Ovary (tissue), 10 donors: ENCODE measurements at places on chromosomes 2 and 18. TPM values are rescaled to one million over a fixed set of nuclear protein-coding genes. Genes with fewer than 3 reads are reported as not detected.
A peak's percentile ranks its signal among the peaks of the same experiment; 100 is the strongest.

MYCN gene
- 3.8 TPM for polyA plus RNA-seq

SEC11C gene
- polyA plus RNA-seq: 30.1 TPM

- no peak for DNase-seq
Measured at GRCh38 chr2:96247009-96247408, 18.8 kb downstream of the TMEM127 start.

DNA sequence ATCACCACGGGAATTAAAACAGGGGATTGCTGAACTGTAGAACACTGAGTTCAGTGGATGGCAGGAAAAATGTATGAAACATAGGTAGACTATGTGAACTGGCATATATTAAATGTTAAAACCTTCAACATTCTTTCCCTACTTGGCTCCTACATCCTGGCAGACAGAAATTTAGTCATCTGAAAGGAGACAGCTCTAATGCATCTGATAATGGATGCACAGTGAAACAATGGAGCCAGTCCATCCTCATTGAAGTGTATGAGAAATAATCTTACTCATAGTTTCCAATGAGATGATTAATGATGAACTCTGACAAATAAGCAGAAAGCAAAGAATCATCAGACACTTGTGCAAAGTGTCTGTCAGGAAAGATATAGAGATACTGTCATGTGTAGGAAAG, 1629.7 kb upstream of the TMEFF2 start:
- no peak for DNase-seq

- no peak for DNase-seq
Measured at GRCh38 chr2:185828326-185828725, 89.7 kb downstream of the FSIP2 start.

DNA sequence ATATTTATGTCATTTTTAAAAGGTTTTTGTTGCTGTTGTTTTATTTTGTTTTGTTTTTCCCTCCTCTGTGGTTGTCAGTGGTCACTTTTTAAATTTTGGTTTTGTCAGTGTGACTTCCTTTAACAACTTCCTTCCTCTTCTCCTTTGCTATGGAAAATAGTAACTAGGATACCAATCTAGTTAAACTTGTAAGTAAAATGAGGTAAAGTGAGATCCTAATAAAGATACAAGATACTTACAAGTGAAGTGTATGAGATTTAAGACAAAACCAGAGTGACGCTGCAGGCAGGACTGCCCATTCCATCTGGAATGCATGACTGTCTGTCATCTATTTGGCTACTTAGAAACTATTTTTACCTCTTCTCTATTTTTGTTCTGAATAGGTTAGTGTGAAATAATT, 30.6 kb upstream of the CREB1 start:
- no peak for DNase-seq

DNA sequence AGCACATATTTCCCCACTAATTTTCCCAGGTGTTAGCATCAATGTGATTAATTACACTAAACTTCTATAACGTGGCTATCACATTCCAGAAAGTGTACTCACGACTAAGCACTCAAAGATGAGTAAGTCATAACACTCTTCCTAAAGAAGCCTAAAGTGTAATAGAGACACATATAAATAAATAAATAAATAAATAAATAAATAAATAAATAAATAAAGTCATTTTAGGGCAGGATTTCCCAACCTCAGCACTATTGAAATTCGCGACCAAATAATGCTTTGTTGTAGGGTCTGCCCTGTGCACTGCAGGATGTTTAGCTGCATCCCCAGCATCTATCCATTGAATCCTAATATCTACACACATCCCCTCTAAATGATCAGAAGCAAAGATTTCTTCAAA, 390.9 kb downstream of the CDH7 start:
- DNase-seq: no peak

DNA sequence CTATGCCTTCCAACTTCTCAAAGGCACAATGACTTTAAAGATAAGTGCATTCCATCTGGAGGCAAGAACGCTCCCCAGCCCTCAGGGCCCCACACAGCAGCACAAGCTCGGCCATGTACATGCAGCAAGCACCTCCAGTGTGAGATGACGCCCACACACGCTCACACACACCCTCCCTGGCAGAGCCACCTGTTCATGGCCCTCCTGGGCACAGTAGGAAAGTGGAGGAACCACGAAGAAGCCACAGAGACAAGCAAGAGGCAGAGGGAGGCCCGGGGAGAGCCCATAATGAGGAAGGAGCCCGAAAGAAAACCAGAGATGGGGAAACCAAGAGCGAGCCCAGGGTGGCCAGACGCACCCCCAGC, 21.7 kb downstream of the BIN1 start:
- DNase-seq: no peak

C2orf81 gene
- polyA plus RNA-seq: 5.1 TPM

DNA sequence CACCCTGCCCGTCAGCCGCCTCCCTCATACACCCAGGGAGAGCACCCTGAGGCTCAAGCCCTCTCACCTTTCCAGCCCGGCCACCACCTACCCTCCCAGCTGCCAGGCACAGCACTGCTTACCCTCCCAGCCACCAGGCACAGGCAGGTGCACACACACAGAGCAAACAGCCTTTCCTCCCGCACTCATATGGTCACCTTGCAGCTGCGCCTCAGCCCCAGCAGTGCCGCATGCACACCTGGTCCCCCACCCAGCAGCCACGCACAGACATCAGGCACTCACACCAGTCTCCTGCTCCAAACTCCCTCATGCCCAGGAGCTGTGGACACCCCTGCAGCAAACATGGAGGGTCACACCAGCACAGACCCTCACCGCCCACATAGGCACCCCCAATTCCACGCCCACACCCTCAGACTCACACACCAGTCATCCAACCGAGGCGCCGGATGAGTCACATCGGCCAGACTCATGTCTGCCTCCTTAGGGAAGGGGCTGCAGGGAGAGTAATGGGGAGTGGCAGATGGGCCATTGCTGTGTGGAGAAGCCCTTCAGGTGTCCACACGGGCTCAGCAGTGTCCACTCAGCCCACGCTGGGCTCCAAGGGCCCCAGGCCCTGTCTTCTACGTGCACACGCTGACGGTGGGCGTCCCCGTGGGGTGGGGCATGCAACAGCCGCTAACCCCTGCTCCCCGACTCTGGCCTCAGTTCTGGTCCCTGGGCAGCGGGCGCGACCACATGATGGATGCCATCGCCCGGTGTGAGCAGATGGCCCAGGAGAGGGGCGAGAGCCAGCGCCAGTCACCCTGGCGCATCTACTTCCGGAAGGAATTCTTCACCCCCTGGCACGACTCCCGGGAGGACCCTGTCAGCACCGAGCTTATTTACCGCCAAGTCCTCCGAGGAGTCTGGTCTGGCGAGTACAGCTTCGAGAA, 22.3 kb upstream of the GPR17 start:
- peak; percentile 23 for DNase-seq
